ENCODE measurements at places on chromosomes 3 and 15.

GRCh38 chr15:87080547-87080946 lies 1000.9 kb downstream of the AGBL1 start:
- no peak for DNase-seq

- DNase-seq, result no peak
Observed at GRCh38 chr3:172238188-172238587, 198.8 kb downstream of the FNDC3B start.

DNA sequence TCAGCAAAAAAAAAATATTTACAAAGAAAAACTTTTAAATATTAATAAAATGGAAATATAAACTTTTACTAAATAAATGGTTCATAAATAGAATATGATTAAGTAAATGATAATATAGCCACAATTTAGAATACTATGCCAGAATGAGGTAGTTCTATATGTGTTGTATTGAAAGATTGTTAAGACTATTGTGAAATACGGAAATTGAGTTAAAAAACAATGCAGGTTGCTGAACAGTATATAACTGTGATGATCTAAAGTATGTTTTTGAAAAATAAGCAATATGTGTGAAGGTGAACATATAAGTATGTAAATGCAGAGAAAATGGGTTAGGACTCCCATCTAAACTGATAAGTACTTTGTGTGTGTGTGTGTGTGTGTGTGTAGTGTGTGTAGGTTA lies 1.2 kb downstream of the ZNF35 start:
- no peak for DNase-seq

- DNase-seq, result no peak
Observed at GRCh38 chr3:186520957-186521842, 23.0 kb downstream of the CRYGS start.

DNA sequence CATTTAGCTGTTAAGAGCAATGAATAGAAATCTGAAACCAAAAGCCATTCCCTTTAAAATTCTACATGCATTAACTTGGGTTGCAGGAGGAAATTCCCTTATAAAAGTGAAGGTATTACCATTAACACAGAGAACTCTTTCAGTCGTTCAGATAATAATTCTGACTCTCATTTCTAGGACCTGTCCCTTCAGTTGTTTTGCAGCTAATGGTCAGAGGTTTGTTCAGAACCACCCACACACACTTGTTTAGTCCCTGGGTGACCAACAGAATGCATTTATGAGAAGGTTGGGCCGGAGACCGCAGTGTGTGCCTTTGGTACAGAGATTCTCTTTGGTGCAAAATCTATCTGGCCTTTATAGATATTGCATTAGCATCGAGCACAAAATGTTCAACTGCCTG lies 492.5 kb downstream of the NLGN1 start:
- no peak for DNase-seq

DNA sequence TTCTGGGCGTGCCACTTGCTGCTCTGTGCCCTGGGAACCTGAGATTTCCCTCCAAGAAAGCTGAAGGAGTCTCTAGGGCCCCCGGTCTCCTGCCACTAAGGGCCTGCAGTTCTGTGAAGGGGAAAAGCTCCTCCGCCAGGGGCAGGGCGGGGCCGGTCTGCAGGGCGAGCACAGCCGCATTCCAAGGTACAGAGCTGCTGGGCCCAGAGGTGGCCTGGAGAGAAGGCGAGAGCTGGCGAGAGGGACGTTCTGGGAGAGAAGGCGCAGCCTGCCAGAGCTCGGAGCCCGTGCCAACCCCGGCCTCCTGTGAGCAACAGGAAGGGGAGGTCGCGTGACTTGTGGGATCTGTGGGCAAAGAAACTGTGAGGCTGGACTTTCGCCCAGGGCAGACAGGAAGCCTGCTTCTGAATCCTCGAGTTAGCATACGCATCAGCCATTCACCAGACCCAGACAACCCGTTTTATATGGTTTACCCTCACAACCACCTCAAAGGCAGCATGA lies 500.4 kb downstream of the SHQ1 start:
- DNase-seq, result no peak

- DNase-seq, result no peak
Observed at GRCh38 chr3:113234688-113235260, 23.4 kb downstream of the BOC start.

- DNase-seq, result no peak
Observed at GRCh38 chr3:162367429-162368260, 871.0 kb downstream of the OTOL1 start.

DNA sequence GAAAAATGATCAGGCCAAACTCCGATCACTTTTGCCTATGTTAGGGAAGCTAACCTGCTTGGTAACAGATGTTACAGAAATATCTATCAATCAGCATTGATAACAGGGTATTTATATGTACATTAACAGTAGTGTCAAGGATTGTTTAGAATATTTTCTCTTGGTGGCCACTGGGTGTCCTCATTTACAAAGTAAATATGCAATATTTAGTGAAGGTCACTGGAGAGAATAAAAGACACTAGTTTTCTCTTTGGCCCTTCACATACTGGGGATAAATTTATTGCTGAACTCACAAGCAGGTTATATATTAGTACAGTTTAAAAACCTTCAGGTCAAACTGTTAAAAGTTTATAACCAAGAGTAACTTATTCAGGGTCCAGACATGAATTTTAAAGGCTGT lies 69.0 kb downstream of the TIGIT start:
- no peak for DNase-seq

DNA sequence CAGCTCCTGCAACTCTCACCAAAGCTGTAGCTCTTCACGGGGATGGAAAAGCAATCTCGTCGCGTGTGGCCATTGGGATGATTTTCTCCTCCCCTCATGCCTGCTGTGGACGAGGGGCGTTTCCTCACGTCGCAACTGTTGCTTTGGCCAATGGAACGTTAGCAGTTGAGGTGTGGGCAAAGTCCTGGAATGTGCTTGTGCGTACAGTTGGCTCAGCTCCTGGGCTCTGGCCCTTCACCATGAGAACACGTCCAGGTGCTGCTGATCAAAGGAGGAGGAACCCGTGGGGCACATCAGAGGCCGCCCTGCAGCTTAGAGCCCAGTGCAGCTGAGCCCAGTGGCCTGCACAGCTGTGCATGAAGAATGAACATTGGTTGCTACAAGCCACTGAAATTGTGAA lies 186.1 kb downstream of the TJP1 start:
- no peak for DNase-seq

DNA sequence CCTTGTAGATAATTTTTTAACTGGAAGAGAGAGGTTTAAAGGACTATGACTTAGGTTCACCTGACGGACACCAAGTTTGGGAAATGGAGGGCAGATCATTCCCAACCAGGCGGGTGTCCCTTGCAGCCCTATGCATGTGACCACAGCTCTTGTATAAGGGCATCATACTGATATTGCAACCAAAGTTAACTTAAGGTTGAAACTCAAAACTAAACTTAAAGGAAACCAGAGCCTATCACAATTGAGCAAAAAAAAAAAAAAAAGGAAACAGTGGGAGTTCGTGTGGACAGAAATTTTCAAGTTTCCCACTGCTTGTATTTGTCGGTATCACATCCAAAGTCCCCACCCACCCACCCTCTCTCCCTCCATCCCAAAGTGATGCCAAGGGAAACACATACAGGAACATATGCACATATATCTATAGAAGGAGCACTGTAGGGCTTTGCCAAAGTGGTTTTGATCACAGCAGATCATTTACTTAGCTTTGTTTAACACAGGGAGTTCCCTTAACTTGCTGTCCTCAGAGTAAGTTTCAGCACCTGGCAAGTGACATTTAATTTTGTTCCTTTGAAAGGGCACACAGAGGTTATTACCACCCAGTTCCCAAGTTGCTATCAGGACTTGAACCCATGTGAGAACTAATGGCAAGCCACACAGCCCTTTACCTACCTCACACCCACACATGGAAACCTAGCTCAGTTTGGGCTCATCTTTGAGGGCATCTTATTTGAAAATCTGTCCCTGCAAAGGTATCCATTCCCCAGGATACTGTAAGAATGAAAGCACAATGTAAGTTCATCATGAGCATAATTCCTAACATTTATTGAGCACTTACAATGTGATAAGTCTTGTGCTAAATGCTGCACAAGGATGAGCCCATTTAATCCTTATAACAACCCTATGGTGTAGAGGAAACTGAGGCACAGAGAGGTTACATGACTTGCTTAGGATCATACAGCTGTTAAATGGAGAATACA lies 204.5 kb upstream of the CMC1 start:
- DNase-seq, result no peak

- no peak for DNase-seq
Observed at GRCh38 chr3:152405915-152406802, 137.4 kb downstream of the MBNL1 start.

DNA sequence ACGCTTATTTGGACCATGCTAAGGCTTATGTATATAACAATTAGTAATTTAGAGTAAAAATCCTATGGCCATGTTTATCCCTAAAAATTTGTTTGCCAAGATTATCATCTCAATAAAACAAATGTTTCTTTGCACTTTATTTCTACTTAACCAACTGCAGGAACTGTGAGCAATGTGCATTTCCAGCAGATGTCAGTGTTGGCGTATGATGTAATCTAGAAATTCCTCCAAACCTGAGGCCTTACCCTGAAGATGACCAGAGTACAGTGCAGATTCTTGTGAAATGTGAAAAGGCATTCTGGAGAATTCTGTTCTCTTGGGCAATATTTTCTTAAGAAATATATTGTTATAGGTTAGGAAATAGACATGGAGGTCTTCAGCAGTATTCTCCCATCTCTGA lies 205.9 kb downstream of the MBNL1 start:
- no peak for DNase-seq

- DNase-seq, result no peak
Observed at GRCh38 chr15:30889196-30889595, 14.5 kb upstream of the FAN1 start.

- DNase-seq, result no peak
Observed at GRCh38 chr15:59993041-59993750, 10.9 kb upstream of the FOXB1 start.

DNA sequence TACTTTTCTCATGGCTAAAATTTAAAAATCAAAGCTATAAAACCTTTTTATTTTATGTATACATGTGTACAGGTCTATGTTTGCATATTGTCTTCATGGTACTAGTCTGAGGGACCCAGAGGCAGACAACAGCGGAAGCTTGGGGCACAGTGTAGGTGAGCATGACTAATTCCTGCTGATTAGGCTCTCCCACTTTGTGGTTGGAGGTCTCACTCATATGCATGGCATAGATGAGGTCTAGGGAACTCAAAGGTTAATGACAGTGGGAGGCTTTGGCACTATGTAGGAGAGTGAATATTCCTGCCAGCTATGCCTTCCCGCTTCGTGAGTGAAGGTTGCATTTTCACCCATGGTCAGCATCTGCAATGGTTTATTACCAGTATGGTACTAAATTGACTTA lies 47.5 kb upstream of the AADACL2 start:
- no peak for DNase-seq

- DNase-seq, result no peak
Observed at GRCh38 chr3:30473374-30474051, 132.9 kb upstream of the TGFBR2 start.

DNA sequence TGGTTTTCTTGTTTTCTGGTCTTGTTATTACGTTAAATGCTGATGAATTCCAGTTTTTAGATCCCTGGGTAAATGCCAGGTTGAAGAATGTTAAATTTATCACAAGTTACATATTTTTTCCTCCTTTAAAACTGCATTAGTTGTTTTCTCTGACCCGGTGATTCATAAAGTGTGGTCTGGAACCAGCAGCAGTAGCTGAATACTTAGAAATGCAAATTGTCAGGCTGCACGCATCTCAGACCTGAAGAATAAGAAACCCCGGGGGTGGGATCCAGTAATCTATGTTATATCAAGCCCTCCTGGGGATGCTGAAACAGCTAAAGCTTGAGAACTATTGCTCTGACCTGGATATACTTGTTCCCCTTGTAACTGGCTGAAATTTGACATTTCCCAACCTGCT lies 69.1 kb downstream of the PEX5L start:
- DNase-seq, result no peak

- no peak for DNase-seq
Observed at GRCh38 chr15:57914350-57915055, 151.0 kb downstream of the ALDH1A2 start.

DNA sequence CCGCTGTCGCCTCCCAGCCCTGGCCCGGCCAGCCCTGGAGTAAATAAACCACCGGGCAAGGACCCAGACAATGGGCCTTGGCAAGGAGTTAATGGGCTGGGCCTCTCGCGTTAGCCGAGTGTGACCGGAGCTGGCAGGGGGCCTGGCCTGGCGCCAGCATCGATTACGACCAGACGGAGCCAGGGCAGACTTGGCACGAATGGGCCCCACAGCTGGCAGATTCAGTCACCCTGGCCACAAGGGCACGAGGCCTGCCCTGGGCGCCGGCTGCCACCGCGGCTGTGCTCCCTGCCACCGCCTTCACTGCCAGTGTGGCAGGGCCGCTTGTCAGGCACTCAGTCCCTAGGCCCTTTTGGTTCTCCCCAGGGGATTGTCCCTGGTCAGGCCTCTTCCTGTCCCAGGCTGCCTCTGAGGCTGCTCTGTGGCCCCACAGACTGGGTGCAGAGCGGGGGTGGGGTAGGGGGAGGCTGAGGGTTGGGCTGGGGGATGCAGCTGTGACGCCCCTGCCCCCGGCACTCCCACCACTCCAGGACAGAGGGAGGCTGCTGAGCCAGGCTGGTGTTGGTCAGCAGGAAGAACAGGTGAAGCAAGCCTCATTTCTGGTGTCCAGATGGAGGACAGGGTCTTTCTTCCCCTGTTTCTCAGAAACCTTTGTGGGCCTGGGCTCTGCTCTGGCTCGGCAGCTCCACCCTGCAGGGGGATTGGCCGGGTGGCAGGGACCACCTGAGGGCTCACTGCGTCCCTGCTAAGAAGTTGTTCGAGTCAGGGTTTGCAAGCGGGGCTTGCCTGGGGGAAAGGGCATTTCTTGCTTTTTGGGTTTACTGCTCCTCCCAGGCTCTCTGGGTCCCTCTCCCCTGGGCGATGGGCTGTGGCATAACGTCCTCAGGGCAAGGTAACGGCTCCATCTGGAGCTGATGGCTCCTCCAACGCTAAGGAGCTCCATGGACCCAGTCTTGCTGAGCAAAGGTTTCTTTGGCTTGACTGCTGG lies 30.5 kb upstream of the SRP14 start:
- no peak for DNase-seq

DNA sequence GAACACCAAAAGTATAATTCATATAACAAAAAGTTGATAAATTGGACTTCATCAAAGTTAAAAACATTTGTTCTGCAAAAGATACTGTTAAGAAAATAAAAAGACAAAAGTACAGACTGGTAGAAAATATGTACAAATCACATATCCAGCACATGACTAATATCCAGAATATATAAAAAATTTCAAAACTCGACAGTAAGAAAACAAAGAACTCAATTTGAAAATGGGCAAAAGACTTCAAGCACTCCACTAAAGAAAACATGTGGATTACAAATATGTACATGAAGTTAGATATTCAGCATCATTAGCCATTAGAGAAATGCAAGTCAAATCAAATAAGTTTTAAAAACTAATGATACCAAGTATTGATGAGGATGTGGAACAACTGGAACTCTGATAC lies 6.7 kb downstream of the GK5 start:
- no peak for DNase-seq

GRCh38 chr3:138125548-138126221 lies 6.5 kb downstream of the A4GNT start:
- no peak for DNase-seq

DNA sequence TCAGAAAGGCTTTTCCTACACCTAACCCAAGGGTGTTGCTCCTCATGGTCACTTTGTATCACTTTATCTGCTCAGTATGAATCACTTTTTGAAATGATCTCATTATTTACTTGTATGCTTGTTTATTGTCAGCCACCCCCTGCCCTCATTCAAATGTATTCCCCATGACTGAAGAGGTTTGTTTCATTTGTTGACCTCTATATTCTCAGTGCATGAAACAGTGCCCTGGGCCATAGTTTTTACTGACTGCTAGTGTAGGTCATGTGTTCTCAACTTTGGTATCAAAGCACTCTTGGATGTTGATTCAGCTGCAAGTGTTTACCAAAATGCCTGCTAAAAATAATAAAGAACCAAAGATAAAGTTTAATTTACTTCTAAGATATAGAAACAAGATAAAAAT lies 381.7 kb upstream of the ARPP21 start:
- DNase-seq, result no peak
